Stimulated activated CD4-positive, alpha-beta T cell treated with anti-CD3 and anti-CD28 coated beads, Interleukin-12 subunit alpha, Interleukin-12 subunit beta, amount 100 ng/mL, for 24 hours (primary cell): ENCODE measurements at places on chromosomes 5 and 9.

DNA sequence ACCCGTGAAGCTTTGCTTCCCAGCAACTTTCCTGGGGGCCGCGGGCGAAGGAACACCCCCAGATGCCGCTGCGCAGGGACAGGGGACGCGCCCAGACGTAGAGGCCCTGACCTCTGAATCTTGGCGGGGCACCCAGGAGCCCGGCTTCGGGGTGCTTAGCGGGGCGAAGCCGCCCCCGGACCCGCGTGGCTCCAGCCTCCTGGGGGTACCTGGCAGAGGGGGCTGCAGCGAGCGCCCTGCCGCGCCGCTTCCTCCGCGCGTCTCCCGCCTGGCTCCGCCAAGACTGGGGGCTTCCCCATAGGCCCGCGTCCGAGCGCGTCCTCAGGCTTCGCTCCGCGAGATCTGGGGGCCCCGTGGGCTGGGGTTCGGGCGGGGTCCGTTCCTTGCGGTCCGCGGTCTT, 23.0 kb upstream of the ZNF782 start:
- no peak for DNase-seq

DNA sequence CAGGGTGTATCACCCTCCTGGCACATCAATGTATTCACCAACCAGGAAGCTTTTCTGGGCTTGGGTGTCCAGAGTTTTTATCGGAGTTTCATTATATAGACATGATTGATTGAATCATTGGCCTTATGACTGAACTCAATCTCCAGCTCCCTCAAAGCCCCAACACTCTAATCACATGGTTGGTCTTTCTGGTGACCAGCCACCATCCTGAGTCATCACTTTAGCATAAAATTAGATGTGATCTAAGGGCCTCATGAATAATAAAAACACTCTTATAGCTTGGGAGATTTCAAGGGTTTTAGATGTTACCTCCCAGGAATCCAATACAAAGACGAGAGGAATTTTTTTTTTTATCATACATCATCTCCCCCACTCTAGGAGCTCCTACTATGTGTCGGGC, 7.7 kb upstream of the PBX3 start:
- DNase-seq, result no peak

DNA sequence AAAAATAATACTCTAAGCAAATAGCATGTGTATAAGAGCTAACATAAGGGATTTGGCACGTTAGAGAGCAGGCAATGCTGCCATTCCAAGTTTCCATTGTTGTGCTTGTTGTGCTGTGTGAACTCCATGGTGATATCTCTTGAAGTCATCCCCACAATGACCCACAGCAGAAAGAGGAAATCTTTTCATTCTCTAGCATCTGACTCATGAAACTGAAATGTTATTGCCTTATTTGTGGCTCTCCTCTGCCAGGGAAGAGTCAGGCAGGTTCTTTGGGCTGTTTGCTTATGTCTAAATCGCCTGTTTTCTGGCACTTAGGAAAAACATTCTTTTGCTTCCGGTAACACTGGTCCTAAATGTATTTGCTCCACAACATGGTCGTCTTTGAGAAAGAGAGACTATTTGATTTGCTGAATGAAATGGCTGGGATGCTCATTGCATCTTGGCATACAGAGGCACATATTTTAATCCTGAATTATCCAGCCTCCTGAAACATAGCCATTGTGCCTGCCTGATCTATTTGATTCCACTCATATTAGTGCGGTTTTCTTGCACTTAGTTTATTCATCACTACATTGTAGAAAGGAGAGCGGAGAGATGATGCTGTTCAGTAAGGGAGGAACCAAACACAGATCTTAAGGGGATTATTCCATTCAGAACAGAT, 188.8 kb downstream of the CSNK1G3 start:
- DNase-seq, result no peak

GRCh38 chr5:88483964-88484672, 215.5 kb upstream of the TMEM161B start:
- no peak for DNase-seq

DNA sequence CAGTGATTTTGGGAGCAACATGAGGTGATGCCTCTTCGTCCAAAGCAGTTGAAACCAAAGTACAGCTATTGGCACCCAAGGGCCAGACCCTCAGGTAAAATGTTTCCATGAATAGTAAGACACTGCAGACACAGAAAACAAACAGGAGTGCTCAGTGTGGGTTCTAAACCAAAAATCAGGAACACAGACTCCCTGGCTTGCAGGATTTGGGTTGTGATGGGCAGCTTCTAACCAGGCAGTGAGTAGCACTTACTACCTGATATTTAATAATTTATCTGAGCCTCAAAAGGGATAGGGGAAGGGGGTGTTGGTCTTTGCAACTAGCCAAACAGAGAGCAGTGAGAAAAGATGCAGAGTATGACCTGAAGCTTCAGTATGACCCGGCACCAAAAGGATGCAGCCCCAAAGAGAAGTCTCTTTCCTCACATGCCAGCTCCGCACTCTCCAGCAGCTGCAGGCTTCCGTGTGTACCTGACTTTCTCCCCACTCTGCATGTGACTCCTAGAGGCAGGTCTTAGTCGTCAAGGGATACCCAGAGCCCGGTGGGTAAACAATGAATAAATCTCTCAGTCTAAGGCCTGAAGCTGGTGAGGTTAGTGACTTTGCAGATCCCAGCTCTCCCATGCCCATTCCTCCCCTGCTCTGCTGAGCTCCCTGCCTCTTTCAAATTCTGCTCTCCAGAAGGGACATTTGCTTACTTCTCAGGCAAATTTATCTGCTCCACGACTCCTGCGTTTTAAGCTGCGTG, 105.4 kb upstream of the SPOCK1 start:
- DNase-seq, result no peak

DNA sequence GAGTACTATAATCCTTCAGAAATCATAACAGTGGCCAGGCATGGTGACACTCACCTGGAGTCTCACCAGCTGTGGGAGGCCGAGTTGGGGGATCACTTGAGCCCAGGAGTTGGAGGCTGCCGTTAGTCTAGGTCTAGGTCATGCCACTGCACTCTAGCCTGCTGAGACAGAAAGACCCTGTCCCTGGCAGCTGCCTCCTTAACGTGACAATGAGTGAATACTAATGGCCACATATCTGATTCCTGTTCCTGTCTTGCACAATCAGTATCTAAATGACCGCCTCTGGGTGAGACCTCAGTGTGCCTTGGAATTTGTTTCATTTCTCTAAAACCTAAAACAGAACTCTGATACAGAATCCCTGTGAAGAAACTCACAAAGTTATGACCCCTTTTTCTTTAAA, 131.0 kb upstream of the DAB2 start:
- no peak for DNase-seq

DNA sequence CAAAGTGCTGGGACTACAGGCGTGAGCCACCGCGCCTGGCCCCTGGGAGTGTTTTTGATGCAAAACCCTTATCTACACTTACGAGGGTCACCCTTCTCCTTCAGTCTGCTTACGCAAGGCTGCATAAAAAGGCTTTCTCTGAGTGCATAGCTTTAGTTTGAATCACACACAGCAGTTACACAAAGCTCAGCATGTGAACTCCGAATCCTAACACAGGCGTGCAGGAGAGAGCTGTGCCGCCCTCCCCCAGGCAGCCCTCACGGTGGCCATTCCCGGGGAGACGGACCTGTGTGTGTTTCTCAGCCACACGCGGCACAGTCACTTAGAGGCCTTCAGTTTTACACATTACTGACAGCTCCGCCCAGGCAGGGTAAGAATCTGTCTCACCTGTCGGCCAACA, 26.7 kb downstream of the EXD3 start:
- DNase-seq, result no peak

GRCh38 chr9:121858788-121859187, 207.4 kb downstream of the DAB2IP start:
- no peak for DNase-seq

GRCh38 chr5:144468571-144468970, 297.9 kb downstream of the KCTD16 start:
- no peak for DNase-seq

DNA sequence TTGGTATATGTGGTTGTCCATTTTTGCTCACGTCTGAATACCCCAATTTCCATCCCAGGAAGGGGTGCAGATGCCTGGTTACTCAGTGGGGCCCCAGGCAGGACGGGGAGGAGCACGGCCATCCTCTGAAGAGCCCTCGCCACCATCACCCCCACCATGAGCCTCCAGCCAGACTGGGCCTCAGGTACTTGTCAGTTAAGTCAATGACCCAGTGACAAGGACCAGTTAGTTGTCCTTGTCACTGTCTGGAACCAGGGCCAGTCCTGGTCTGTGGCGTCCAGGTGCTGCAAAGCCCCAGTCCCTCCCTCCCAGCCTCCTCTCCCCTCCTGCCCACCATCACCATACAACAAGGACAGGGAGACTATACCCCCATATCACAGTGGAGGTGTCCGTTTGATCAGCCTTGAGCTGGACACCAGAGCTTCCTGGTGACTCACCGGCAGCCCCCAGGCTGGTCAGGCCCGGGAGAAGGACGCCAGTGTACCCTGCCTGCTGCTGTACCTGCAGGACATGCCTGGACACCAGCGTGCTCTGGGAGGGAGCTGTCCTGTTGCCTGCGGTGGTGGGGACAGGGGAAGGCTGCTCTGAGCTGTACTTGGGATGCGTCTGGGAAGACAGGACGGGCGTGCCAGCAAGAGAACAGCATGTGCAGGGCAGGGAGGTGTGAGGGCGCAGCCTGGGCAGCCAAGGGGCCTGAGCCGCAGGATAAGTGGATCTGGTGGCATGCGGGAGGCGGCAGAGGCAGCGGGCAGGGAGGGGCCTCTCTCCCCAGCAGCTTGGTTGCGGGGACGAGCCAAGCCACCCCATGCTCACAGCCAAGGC, 32.6 kb upstream of the TTLL11 start:
- DNase-seq, result no peak

DNA sequence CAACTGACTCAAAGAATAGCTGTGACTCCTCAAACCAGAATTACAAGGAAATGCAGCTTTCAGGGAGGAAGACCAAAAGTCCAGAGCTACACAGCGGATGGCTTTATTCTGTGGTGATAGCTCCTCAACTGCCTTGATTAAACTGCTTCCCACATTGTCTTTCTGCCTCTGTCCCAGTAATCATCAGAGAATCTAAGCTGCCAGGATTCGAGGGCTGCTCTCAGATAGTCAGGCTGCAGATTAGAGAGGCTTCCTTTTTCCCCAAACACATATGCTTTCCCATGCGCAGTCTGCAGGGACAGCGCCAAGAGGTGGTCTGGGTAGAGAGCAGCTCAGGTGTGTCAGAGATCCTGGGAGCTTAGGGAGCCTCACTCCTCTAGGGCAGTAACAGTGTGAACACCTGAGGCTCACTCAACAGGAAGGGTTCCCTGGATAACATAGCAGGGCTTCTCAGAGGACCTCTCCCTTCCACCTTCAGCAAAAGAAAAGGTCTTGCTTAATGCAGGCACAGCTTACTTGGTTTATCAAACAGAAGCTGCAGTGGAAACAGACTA, 439.9 kb upstream of the TLE4 start:
- no peak for DNase-seq

- no peak for DNase-seq
Observed at GRCh38 chr9:19512103-19512832, 103.5 kb downstream of the ACER2 start.

DNA sequence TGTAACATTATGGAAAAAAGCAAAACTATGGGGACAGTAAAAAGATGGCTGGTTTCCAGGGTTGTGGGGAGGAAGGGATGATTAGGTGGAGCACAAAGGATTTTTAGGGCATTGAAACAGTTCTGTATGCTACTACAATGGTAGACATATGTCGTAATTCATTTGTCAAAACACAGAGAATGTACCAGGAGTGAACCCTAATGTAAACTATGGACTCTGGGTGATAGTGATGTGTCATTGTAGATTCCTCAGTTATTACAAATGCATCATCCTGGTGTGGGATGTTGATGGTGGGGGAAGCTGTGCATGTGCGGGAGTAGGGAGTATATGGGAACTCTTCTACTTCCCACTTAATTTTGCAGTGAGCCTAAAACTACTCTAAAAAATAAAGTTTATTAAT, 135.0 kb upstream of the GABRP start:
- DNase-seq, result no peak

DNA sequence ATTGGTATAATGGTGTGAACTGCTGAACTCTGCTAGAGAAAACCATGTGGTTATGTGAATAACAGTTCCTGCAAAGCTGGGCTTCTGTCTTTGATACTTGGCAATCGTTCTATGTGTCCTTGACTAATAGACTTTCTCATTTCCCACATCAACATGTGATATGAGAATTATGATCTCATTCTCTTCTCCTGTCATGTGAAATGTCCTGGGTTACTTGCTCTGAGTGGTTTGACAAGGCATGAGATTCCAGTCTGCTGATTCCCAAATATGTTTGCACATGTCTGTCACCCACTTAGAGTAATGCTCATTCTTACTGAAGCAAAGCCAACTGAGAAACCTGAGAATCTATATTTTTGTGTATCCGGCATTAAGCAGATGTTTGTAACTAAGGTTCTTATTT, 141.2 kb downstream of the PARP8 start:
- no peak for DNase-seq

DNA sequence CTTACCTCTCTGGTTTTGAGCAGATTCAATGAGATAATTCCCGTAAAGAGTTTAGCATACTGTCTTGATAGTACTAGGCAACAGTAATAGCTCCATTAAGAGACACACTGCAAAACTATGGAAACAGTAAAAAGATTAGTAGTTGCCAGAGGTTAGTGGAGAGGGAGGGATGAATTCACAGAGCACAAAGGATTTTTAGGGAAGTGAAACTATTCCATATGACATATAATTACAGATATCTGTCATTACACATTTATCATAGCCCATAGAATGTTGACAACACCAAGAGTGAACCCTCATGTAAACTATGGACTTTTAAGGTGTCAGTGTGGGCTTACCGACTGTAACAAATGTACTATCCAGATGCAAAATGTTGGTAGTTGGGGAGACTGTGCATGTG, 176.4 kb upstream of the PLCXD3 start:
- no peak for DNase-seq

DNA sequence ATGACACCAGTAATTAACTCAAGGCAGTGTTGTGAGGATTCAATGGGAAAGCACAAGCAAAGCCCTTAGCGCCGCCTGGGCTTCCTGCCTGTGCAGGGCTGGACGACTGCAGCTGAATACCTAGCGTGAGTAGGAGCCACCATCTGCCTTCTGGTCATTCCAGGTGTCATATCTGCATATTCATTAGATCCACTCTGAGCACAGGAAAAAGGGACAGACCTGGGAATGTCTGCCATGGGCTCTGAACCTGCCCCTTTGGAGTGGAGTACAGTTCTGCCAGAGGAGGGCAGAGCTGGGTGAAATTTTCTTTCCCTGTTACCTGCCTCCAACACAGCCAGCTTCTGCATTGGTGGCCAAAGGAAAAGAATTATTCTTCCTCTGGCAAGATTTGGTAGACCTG, 298.8 kb downstream of the NSG2 start:
- DNase-seq, result no peak

DNA sequence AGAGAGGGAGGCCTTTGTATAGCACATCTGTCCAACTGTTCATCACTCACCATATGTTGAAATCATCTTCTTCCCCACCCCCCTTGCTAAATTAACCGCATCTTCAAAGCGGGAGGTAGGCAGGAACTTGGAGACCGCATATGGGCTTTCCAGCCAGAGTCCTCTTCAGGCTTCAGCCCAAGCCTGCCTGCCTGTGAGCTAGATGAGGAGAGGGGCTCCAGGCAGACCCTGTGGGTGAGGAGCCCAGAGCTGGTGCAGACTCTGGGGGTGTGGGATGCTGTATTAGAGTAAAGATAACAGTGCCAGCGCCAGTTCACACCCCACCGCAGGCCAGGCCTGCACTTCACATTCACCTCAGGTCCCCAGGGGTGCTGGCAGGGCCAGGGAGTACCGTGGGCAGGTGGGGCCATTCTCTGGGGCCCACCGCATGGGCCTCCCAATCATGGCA, 16.2 kb downstream of the PRRC2B start:
- no peak for DNase-seq

- DNase-seq, result no peak
Observed at GRCh38 chr9:86902586-86902985, 44.7 kb downstream of the GAS1 start.

- no peak for DNase-seq
Observed at GRCh38 chr9:14383294-14383693, 69.4 kb upstream of the NFIB start.
